Heart right ventricle (tissue), 16 donors: ENCODE measurements at places on chromosomes 1 and 21. TPM values are rescaled to one million over a fixed set of nuclear protein-coding genes. Genes with fewer than 3 reads are reported as not detected.

GRCh38 chr1:237553078-237553477 is 337.6 kb downstream of the ZP4 start:
- no peak for DNase-seq
- no peaks in the 10 kb centered on the region for H3K27me3 ChIP-seq
- H3K27ac ChIP-seq: no peak overlapping the region
- peaks cover 51% of the 10 kb centered on the region for H3K36me3 ChIP-seq
- no peaks in the 10 kb centered on the region for H3K4me1 ChIP-seq

Gene NEXN
- 1,016 TPM for polyA plus RNA-seq

DNA sequence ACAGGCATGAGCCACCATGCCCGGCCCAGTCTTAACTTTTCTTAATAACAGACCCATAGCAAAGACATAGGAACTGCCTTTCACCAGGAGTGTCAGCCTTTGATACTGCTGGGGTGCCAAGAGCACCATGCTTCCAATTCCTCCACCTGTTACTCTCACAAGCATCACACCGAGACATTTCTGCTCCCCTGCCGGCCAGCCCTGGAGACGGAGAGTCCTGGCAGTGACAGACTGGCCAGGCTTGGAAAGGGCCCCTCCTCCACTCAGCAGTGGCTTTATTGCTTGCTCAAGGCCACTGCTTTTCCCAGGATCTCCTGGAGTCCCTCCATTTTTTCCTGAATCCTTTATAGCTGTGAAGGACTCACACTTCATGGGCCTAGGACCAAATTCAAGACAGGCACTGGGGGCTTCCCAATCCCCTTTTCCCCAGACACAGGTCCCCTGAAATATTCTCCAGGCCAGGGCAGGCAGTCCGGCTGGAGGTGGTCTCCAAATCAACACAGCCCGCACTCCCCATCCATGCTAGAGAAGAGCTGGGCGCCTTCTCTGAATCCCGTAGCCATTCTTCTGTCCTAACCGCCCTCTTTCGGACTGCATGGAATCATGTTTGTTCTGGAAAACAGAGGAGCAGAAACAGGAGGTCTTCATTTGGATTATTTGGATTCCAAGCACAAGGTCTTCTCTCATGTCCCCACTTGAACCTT is 25.5 kb upstream of the PTPRF start:
- H3K4me1 ChIP-seq: no peaks in the 10 kb centered on the region
- H3K27me3 ChIP-seq: peaks cover 10% of the 10 kb centered on the region
- no peak overlapping the region for H3K4me3 ChIP-seq
- no peaks in the 10 kb centered on the region for H3K36me3 ChIP-seq

DNA sequence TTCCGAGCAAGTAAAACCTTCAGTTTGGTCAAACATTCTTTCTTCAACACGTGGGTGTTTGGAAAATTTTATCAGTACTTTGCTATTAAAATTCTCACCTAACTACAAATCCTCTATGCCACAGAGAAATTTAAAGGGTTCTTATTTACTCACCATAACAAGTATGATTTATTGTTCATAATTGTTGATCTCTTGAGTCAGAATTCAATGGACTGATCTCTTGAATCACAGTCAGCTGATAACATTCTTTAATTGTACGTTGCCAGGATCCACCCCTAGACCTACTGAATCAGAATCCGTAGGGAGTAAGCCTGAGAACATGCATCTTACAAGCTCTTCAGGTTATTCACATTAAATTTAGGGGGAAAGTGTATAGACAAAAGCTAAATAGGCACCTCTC is 51.2 kb downstream of the DIPK1A start:
- no peak for DNase-seq
- H3K27ac ChIP-seq: no peak overlapping the region
- no peak overlapping the region for H3K4me3 ChIP-seq

DNA sequence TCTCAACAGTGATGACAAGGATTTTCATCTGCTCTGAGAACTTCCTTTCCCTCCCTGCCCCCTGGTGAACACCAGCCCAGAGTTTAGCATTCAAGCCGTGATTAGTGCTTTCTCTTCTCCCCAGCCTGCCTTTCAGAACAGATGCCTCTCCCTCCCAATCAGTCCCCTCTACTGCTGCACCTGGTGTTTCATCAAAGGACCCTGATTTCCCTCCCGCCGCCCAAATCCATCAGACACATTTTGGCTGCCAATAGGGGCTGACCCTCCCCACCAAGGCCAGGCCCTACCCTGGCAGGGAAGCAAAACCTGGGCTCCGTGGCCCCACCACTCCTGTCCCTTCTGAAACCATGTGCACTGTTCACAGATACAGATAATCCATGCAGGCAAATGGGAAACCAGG is 34.0 kb upstream of the KLHDC7A start:
- H3K27ac ChIP-seq: no peak overlapping the region
- H3K4me3 ChIP-seq: no peak overlapping the region
- no peak for DNase-seq
- peaks cover 23% of the 10 kb centered on the region for H3K27me3 ChIP-seq
- H3K4me1 ChIP-seq: no peaks in the 10 kb centered on the region
- no peaks in the 10 kb centered on the region for H3K36me3 ChIP-seq

DNA sequence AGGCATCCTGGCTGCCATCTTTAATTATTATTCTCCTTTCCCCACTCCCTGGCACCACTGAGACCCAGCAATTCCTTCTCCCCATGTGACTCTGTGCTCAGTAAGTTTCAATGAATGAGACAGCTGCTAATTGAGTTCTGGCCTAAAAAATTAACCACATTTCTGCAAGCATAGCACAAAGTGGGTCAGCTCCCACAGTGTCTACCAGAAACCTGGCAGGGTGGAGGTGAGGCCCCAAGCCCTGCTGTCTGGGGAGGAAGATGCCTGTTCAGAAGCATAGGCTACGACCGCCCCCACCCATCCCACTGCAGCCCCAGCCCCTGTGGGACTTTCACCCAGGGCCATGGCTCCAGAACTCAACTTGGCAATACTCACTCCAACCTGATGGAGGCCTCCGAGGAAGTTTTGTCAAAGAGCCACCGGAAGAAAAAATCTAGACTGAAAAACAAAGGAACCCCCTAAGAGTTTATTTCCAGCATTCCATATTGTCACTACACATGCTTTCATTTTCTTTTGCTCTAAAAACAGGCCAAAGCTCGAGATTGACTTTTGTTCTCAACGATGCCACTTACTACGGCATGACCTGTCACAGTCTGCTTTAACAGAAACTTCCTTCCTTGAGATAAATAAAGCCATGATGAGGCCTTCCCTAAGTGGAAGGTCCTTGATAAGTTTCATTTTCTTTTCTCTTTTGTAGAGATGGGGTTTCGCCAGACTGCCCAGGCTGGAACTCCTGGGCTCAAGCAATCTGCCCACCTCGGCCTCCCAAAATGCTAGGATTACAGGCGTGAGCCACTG is 26.5 kb downstream of the TMEM63A start:
- no peaks in the 10 kb centered on the region for H3K4me1 ChIP-seq
- H3K27me3 ChIP-seq: no peaks in the 10 kb centered on the region
- no peak overlapping the region for H3K4me3 ChIP-seq
- peaks cover 99% of the 10 kb centered on the region for H3K36me3 ChIP-seq

Gene AVPR1B
- polyA plus RNA-seq: not detected

GRCh38 chr1:47679826-47680225 is 242.0 kb downstream of the FOXD2 start:
- H3K27me3 ChIP-seq: peaks cover 32% of the 10 kb centered on the region
- no peak overlapping the region for H3K4me3 ChIP-seq
- H3K27ac ChIP-seq: no peak overlapping the region
- H3K36me3 ChIP-seq: no peaks in the 10 kb centered on the region
- no peaks in the 10 kb centered on the region for H3K4me1 ChIP-seq
- no peak for DNase-seq

GRCh38 chr1:147882535-147882934 is 20.1 kb upstream of the GJA8 start:
- H3K27me3 ChIP-seq: no peaks in the 10 kb centered on the region
- H3K4me3 ChIP-seq: no peak overlapping the region
- DNase-seq: no peak
- no peaks in the 10 kb centered on the region for H3K4me1 ChIP-seq

DNA sequence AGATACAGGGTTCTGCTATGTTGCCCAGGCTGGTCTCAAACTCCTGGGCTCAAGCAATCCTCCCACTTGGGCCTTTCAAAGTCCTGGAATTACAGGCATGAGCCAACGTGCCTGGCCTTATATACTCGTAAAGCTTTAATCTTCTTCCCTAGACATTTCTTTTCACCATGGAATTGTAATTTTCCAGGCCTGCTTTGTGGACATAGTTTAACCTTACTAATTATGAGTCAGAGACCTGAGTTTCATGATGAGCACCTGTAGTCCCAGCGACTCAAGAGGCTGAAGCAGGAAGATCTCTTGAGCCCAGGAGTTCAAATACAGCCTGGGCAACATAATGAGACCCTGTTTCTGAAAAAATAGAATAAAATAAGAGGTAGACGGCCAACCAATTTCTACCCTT is 12.3 kb downstream of the PATJ start:
- H3K4me3 ChIP-seq: no peak overlapping the region
- H3K36me3 ChIP-seq: no peaks in the 10 kb centered on the region
- no peak for DNase-seq
- no peak overlapping the region for H3K27ac ChIP-seq

DNA sequence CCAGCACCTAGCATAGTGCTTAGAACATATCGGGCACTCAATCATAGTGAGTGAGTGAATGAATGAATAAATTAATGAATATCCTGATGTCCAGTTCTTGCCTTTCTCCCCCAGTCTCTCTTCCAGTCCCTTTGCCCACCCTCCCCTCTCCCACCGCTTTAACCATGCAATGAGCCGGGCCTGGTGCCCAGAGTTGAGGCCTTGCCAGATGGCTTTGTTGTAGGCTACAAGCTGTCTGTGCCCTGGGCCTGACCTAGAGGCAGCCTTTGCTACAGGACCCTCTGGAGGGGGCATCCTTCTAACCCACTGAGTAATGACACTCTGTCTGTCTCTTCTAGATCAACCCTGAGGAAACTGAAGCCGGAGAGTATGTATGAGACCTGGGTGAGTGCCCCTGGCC is 6.9 kb downstream of the CASQ1 start:
- H3K27ac ChIP-seq: no peak overlapping the region
- peak; percentile 51 for DNase-seq
- H3K27me3 ChIP-seq: no peaks in the 10 kb centered on the region
- H3K4me3 ChIP-seq: no peak overlapping the region

DNA sequence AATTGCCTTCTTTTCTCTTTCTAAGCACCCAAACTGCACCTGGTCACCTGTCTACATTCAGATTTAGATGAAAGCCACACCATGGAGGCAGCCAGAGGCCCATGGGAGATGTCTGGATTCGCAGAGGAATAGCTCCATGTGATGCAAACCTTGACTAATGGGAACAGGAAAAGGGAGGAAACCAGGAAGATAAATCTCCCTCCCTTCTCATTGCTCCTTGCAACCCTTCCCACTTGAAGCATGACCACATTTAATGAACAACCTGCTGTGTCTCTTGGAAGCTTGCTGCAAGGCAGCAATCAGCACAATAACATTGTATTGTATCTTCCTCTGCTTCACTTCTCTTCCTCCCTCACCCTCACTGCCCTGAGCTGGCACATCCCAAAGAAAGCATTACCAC is 42.6 kb upstream of the KLF17 start:
- no peak overlapping the region for H3K4me3 ChIP-seq
- no peak overlapping the region for H3K27ac ChIP-seq
- DNase-seq: no peak
- H3K4me1 ChIP-seq: no peaks in the 10 kb centered on the region
- no peaks in the 10 kb centered on the region for H3K27me3 ChIP-seq

- H3K27ac ChIP-seq: no peak overlapping the region
- DNase-seq: no peak
- no peaks in the 10 kb centered on the region for H3K27me3 ChIP-seq
- peaks cover 3% of the 10 kb centered on the region for H3K4me1 ChIP-seq
Measured at GRCh38 chr1:217924924-217925323, 293.8 kb downstream of the SPATA17 start.

Gene ADCY10
- 0.15 TPM for polyA plus RNA-seq

- no peak for DNase-seq
- no peak overlapping the region for H3K4me3 ChIP-seq
- H3K27ac ChIP-seq: no peak overlapping the region
- H3K27me3 ChIP-seq: no peaks in the 10 kb centered on the region
- no peaks in the 10 kb centered on the region for H3K36me3 ChIP-seq
Measured at GRCh38 chr1:54298284-54299033, 98.5 kb downstream of the MRPL37 start.

Gene SLC1A7
- 0.04 TPM for polyA plus RNA-seq

- no peaks in the 10 kb centered on the region for H3K36me3 ChIP-seq
- no peaks in the 10 kb centered on the region for H3K27me3 ChIP-seq
- peaks cover 12% of the 10 kb centered on the region for H3K4me1 ChIP-seq
- H3K27ac ChIP-seq: no peak overlapping the region
Measured at GRCh38 chr1:13593511-13594131, 10.0 kb downstream of the PDPN start.

- DNase-seq: no peak
- H3K27me3 ChIP-seq: no peaks in the 10 kb centered on the region
- H3K4me3 ChIP-seq: no peak overlapping the region
Measured at GRCh38 chr1:235246022-235246948, 81.7 kb downstream of the ARID4B start.

Gene CYP4A22
- polyA plus RNA-seq: not detected

DNA sequence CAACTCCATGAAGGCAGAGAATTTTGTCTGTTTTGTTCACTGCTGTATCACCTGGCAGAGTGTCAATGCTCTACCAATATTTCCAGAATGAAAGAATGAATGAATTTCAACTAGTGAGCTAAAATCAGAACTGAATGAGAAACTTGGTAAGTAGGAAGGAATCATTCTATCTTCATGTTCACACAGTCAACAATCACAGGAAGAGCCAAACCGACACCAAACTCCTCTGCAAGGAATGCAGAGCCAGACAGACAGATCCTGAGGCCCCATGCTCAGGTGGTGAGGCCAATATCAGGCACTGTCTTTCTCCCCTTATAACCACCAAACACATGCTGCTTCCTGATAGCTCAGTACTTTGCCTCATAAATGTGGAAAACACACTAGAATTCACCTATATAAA is 139.1 kb downstream of the SLC45A1 start:
- no peaks in the 10 kb centered on the region for H3K27me3 ChIP-seq
- H3K27ac ChIP-seq: no peak overlapping the region
- H3K36me3 ChIP-seq: no peaks in the 10 kb centered on the region
- H3K4me1 ChIP-seq: peaks cover 62% of the 10 kb centered on the region
- no peak overlapping the region for H3K4me3 ChIP-seq

Gene SMIM1
- polyA plus RNA-seq: 33.9 TPM

Gene SLC37A1
- polyA plus RNA-seq: 1.8 TPM

Gene KANK4
- polyA plus RNA-seq: 0.04 TPM

- no peak overlapping the region for H3K27ac ChIP-seq
- no peak overlapping the region for H3K4me3 ChIP-seq
- H3K27me3 ChIP-seq: no peaks in the 10 kb centered on the region
- no peaks in the 10 kb centered on the region for H3K36me3 ChIP-seq
- no peak for DNase-seq
- no peaks in the 10 kb centered on the region for H3K4me1 ChIP-seq
Measured at GRCh38 chr1:11046270-11046566, 821 bp downstream of the MASP2 start.

DNA sequence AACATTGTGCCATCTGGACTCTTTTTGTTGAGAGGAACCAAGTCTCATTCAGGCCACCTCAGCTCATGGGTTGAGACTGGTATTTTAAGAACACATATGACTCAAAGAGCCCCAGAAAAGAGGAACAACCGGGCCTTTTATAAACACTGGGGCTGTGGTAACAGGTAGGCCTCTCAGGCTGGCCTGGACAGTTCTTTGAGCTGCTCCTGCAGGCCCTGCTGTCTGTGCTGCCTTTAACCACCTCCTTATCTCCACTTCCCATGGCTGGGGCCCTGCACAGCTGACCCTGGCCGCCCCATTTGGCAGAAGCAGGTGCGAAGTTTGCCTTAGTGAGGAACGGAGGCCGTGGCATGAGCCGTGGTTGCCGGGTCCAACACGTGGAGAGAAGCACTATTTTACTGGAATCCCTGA is 163.3 kb downstream of the RHOU start:
- no peaks in the 10 kb centered on the region for H3K36me3 ChIP-seq
- no peak overlapping the region for H3K27ac ChIP-seq
- DNase-seq: no peak
- peaks cover 11% of the 10 kb centered on the region for H3K4me1 ChIP-seq

Gene HRNR
- polyA plus RNA-seq: not detected
